ENCODE measurements at places on chromosomes 2 and 18.

GRCh38 chr2:135246711-135247270 is 194.7 kb downstream of the RAB3GAP1 start:
- DNase-seq: no peak

- no peak for DNase-seq
Observed at GRCh38 chr18:59861963-59862819, 37.6 kb upstream of the PMAIP1 start.

DNA sequence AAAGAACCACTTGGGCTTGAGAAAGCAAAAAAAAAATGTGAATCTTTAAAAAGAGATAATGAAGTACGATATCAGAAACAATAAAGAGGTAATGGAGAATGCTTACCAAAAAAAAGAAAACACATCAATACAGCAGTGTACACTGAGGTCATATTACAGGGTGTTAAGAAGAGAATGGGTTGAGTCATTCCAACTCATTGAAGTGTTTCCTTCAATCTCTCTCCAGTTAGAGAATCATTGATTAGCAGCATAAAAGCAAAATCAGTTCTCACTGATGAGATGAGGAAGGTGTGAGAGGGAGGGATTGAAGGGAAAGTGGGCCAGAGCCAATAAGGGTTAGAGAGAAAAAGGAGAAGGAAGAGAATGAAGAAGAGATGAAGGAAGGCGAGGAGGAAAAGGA is 43.9 kb upstream of the SGPP2 start:
- DNase-seq: no peak

- DNase-seq: no peak
Observed at GRCh38 chr2:193869564-193869963, 1674.8 kb upstream of the TMEFF2 start.

DNA sequence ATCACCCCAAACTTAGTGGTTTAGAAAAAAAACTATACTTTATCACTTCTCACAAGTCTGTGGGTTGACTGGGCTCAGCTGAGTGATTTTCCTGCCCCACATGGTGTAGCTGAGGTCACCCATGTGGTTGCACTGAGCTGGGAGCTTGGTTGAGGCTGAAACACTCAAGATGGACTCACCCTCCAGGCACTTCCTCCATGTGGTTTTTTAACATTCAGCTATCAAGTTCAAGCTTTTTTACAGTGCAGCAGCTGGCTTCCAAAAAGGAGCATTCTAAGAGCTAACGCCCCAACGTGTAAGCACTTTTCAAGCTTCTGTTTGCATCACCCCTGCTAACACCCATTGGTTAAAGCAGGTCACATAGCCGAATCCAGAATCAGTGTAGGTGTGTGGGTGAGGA is 105.9 kb upstream of the CREB1 start:
- DNase-seq: peak; percentile 25

GRCh38 chr2:121791290-121791689 is 35.8 kb downstream of the TSN start:
- DNase-seq: no peak

GRCh38 chr2:171550613-171551012 is 28.3 kb downstream of the CYBRD1 start:
- DNase-seq: no peak

DNA sequence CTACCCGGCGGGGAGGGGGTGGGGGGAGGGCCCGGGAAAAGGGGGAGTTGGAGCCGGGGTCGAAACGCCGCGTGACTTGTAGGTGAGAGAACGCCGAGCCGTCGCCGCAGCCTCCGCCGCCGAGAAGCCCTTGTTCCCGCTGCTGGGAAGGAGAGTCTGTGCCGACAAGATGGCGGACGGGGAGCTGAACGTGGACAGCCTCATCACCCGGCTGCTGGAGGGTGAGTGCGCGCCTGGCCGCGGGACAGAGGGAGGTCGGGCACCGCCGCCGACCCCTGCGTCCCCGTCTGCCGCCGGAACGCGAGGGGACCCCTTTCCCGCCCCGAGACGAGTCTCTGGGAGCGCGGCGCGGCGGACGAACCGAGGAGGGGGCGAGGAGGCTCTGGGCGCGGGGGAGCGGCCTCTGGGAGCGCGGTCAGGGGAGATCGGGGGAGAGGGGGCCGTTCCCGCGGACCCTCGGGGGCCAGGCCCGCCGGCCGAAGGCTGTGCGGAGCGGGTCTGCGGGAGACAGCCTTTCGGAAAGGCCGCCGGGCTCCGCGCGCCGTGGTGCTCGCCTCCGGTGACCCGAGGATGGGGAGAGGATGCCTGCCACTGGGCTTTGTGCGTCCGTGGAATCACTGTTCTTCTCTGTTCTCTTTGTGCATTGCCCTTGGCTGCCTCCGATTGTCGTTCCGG is 463 bp downstream of the PPP1CB start:
- peak; percentile 40 for DNase-seq

- no peak for DNase-seq
Observed at GRCh38 chr2:113167962-113168340, 5.8 kb upstream of the PSD4 start.

DNA sequence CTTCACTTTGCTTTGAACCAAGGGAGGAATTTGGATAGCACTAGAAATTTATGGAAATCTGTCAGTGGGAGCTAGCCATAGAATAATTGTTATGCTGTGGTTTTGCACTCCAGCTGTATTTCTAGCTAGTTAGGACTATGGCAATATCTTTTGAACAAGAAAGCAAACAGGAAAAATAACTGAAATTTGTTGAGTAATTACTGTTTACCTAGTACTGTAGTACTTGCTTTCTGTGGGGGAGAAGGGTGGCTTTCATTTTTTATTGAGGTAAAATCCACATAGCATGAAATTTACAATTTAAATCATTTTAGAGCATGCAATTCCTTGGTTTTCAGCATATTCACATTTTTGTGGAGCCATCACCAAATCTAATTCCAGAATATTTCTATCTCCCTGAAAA is 28.4 kb downstream of the MBD5 start:
- no peak for DNase-seq

DNA sequence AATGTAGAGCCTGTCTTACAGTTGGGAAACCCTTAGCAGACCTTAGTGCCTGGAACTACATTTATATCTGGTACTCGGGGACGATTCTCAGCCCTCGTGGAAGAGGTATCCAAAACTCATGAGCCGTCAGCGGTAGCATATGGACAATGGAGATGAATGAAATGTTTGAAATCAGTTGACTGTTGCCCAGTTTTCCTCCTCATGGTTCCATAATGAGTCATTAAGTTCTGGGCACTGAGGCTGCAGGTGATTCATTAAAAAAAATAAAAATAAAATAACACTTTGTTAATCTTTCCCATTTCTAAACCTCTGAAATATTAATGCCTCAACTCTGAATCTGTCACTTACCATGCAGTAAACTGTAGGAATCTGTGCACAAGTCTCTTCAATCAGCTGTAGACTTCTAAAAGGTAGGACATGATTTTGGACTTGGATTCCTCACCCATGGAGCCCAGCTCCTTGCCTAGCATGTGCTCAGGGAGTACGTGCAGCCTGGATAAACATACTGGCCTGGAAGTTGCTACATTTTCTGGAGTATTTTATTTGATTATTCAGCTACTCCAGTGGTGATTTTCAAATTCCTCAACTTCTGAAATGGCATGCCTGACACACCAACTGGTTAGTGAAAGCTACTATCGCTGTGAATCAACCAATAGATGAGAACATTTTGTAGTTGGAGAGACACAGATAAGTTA is 979.2 kb downstream of the CNTNAP5 start:
- DNase-seq: no peak

DNA sequence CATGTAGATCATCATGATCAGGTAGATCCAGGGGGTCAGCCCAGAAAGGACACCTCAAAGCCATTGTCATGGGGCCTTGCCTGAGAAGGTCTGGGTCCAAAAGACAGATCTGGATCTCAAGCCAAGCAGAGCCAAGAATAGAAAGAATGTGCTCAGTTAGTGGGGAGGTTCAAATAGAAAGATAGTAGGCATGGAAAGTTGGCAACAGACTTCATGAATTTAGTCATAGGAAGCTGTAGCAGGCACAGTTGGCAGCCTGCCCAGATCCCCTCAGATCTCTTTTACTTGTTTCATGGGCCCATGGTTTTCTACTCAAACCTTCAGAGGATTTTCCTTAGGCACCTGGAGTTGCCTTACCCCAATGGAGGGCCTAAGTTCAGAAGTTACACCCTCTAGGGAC is 767.0 kb downstream of the SLC4A3 start:
- no peak for DNase-seq
